ENCODE measurements at places on chromosomes 4 and X. TPM values are rescaled to one million over a fixed set of nuclear protein-coding genes. Genes with fewer than 3 reads are reported as not detected.
A peak's percentile ranks its signal among the peaks of the same experiment; 100 is the strongest.

Gene ERAS
- polyA plus RNA-seq = 0.76 TPM

Gene ARHGEF38
- polyA plus RNA-seq = 0.86 TPM

DNA sequence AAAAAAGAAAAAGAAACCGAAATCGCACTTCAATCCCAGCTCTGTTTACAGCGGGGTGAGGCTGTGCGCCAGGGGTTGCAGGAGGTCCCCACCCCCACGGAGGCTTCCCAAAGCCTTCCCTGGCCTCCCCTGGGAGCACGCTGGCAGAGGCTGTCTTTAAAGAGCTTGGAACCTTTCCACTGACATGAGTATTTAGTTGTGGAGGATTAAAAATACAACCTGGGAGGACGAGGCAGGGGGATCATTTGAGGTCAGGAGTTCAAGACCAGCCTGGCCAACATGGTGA lies 69.1 kb downstream of the PPP2R2C start:
- DNase-seq = no peak

GRCh38 chr4:112492321-112492720 lies 23.7 kb downstream of the NEUROG2 start:
- no peak for DNase-seq

Gene MAGEA8
- polyA plus RNA-seq = 2.9 TPM

Gene ANOS1
- 12.3 TPM for polyA plus RNA-seq

Gene UCP1
- not detected for polyA plus RNA-seq

- no peak for DNase-seq
Observed at GRCh38 chrX:31181377-31182000, 109.6 kb upstream of the FTHL17 start.

DNA sequence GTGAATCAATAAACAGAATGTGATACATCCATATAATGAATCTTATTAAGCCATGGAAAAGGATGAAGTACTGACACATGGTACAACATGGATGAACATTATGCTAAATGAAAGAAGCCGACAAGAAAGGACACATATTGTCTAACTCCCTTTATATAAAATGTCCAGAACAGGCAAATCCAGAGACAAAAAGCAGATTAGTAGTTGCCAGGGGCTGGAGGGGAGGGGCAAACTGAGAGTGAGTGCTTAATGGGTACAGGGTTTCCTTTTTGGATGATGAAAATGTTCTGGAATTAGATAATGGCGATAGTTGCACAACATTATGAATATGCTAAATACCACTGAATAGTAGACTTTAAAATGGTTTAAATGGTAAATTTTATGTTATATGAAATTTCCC lies 17.4 kb downstream of the ADGRG4 start:
- DNase-seq = no peak

DNA sequence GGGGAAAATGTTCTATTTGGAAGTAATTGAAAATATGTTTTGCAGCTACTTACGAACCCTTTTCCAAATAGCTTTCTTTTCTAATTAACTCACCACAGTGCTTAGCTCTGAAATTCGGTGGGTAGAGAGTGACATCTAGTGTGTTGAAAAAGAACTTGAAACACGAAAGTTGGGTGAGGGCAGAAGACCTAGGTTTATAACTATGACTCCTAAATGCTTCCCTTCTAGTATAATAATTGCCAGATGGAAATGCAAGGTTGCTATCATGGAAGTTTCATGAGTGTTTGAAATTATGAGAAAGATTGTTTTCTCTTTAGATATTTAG lies 77.3 kb upstream of the NOCT start:
- DNase-seq = no peak

Gene PITX2
- polyA plus RNA-seq = 2.6 TPM

Gene MAGEB6
- polyA plus RNA-seq = 5.1 TPM

GRCh38 chr4:167903291-167903721 lies 189.0 kb upstream of the ANXA10 start:
- no peak for DNase-seq

DNA sequence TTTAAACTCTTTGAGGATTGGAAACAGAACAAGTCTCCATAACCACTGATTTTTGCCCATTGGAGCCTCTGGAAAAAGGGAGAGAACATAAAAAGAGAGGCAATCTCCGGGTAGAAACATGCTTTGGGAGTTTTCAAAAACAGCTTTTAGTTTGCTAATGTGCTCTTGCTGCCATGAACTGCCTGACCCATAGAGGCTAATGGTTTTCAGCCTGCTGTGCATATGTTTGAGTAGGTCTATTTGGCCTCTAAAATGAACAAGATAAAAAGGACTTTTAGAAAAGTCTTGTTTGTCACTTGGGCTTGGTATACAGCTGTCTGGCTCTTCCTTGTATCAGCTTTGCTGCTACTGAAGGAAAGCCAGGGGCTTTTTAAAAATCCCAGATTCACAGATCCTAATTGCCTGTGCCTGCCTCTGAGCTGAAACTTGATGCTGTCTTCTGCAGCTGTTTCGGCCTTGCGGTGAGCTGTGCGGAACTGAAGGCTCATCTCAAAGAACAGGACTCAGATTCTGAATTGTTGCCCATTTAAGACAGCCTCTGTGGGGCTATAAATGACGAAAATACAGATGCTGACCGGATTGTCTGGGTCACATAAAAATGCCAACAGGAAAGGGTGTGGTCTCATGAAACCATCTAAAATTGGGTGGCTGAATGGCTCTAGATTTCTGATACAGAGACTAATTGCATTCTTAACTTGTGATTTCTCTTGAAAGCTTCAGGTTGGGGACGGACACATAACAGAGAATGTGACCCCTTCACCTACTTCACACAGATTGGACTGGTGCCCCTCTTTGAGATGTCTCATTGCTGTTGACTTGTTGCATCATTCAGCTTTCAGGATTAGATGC lies 18.4 kb upstream of the ZNF41 start:
- no peak for DNase-seq

Gene TMEM271
- 0.37 TPM for polyA plus RNA-seq

Gene COL4A6
- polyA plus RNA-seq = 4.9 TPM

DNA sequence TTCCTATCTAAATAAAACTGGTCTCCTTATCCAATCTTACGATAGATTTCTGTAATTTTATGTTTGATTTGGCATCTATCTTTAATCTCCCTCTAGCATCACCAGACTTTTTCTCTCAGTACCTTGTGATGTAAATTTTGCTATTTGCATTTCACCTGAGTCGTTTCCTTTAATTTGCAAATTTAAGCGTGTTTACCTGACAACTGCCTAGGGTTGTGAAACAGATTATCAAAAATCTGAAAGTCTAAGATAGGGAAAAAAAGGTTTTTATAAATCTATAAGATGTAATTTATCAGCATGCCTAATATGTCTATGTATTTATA lies 39.4 kb upstream of the TMPRSS11E start:
- DNase-seq = no peak

- DNase-seq = no peak
Observed at GRCh38 chr4:177356921-177357320, 47.2 kb downstream of the NEIL3 start.

Gene CYLC1
- 5.8 TPM for polyA plus RNA-seq

Gene PHEX
- polyA plus RNA-seq = 0.24 TPM

GRCh38 chr4:112057470-112057869 lies 87.8 kb upstream of the FAM241A start:
- DNase-seq = no peak

DNA sequence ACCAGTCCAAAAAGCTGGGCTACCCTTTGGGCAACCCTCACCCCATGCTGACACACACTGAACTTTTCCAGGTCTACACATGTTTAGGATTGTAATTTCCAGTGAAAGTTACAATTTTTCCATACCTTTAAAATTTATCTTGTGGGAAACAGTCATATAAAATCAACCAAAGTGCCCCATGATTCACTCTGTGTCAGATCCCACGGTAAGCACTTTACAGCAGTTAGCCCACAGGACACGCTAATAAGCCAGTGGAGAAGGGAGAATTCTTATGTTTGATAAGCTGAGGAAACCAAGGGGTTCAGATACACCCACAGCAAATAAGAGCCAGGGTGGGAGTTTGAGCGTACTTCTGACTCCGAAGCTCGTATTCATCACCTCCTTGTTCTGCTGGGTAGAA lies 72.4 kb upstream of the TBL1X start:
- no peak for DNase-seq

GRCh38 chr4:7798178-7798995 lies 141.3 kb downstream of the AFAP1 start:
- peak; percentile 56 for DNase-seq

DNA sequence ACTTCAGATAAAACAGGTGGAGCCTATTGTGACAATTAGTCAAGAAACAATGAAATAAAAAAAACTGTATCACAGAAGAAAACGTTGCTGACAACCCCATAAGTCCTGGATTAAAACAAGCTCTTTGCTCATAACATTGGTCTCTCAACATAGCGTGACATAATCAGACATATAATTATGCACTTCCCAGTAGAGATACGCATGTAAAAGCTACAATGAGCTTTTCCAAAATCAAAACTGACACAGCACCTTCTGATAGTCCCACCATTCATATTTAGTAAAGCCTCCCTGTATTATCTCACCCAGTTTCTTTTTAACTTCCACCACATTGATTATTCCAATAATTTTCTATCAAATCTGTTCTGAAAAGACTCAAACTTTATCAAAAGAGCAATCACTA lies 372.1 kb upstream of the SMIM31 start:
- no peak for DNase-seq

GRCh38 chr4:156596026-156596425 lies 375.6 kb downstream of the PDGFC start:
- no peak for DNase-seq

DNA sequence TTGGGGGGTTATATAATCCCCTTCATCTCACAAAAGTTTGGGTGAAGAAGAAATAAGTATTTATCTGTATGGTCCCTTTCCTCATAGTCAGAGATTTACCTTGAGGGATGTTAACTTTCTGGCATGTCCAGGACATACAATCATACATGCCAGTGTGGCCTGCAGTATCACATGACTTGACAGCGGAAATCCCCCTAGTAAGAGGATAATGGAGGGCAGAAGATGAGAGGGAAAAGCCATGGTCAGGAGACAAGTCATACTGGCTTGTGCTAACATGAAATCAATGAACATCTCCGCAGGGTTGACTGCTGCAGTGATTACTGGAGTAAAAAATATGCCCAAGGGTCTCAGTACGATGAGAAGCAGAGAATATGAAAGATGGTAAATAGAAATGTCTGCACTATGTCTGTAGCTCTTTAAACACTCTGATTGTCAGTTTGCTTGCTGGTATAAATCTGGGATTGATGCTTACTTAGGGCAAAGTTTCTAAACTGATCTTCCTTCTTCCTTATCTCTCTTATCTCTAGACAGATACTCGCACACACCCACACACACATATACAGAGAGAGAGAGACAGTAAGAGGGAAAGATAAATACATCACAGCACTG lies 1385.6 kb upstream of the ADGRL3 start:
- DNase-seq = no peak

Gene WDR13
- polyA plus RNA-seq = 69.6 TPM

GRCh38 chr4:137212601-137213000 lies 319.7 kb downstream of the PCDH18 start:
- no peak for DNase-seq

- DNase-seq = no peak
Observed at GRCh38 chrX:22689290-22689689, 310.5 kb upstream of the DDX53 start.

DNA sequence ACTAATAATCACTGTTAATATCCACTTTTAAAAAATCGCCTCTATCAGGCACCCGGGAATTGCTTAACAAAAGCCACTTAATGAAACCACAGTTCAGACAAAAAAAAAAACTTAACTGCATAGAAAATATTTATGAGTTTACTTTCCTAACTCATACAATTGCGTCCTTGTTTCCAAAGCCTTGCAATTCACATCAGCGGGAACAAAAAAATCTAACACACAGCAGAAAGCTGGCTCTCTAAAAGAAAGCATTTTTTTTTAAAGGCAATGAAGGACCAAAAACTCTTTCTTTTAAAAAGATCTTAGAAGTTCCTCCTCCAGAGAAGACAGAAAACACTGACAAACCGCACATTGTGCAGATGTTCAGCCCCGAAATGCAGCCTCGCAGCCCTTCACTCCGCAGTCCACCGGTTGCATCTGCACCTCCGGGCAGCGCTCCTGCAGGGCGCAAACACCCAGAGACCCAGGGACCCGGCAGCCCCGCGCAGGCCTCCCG lies 812 bp downstream of the FAT1 start:
- peak; percentile 65 for DNase-seq

Gene NKAP
- polyA plus RNA-seq = 4.6 TPM

Gene MAP3K15
- 1.7 TPM for polyA plus RNA-seq

DNA sequence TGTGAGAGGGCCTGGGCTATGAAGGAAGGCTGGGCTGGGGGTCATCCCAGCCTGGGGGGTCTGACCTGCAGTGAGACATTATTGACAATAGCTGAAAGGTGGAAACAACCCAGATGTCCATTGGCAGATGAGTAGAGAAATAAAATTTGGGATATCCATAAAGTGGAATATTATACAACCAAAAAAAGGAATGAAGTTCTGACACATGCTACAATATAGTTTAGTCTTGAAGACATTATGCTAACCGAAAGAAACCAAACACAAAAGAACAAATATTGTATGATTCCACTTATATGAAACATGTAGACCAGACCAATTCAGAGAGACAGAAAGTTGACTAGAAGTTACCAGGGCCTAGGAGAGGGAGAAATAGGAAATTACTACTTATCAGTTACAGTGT lies 44.7 kb downstream of the RTL5 start:
- DNase-seq = no peak

Gene SLIT2
- 8.7 TPM for polyA plus RNA-seq

Gene OTUD5
- polyA plus RNA-seq = 36.2 TPM

- peak; percentile 81 for DNase-seq
Observed at GRCh38 chrX:69538321-69538876, 34.3 kb downstream of the NALF2 start.

Gene TNMD
- polyA plus RNA-seq = 0.55 TPM

Gene ZNF141
- 5.9 TPM for polyA plus RNA-seq

- no peak for DNase-seq
Observed at GRCh38 chr4:62913065-62913464, 1496.2 kb downstream of the TECRL start.

Gene HSFX3
- 16.6 TPM for polyA plus RNA-seq

Gene TMEM31
- polyA plus RNA-seq = 51.9 TPM

DNA sequence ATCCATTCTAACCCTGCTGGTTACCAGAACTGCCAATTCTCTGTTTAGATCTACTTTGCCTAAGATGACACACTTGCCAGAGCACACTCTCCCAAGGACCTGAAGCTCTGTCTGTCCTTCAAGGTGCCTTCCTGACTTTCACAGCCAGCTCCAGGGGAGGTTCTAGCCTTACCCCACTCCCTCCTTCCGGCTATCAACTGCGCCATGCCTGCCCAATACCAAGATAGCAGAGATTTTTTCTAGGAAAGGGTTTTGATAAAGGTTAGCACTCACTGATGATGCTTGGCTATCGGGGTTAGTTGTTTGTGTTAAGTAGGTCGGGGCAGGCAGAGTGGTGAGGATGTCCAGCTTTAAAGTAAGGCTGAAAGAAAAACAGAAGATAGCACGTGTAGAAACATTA lies 14.3 kb downstream of the ALPK1 start:
- no peak for DNase-seq

GRCh38 chr4:164095313-164096110 lies 601.0 kb downstream of the TMA16 start:
- no peak for DNase-seq

GRCh38 chrX:110201799-110202198 lies 116.1 kb downstream of the AMMECR1 start:
- DNase-seq = no peak

Gene PPEF2
- 1.4 TPM for polyA plus RNA-seq

- DNase-seq = no peak
Observed at GRCh38 chrX:108415146-108415545, 23.1 kb downstream of the COL4A6 start.

Gene DIAPH2
- polyA plus RNA-seq = 13.1 TPM
